ENCODE measurements at places on chromosomes 5 and 9. TPM values are rescaled to one million over a fixed set of nuclear protein-coding genes. Genes with fewer than 3 reads are reported as not detected.
A peak's percentile ranks its signal among the peaks of the same experiment; 100 is the strongest.

- no peak for DNase-seq
Measured at GRCh38 chr5:121919046-121919445, 42.7 kb upstream of the SRFBP1 start.

GRCh38 chr9:106994463-106994862 is 131.5 kb downstream of the ZNF462 start:
- DNase-seq: no peak

GRCh38 chr5:31453522-31453921 is 78.4 kb downstream of the DROSHA start:
- no peak for DNase-seq

DNA sequence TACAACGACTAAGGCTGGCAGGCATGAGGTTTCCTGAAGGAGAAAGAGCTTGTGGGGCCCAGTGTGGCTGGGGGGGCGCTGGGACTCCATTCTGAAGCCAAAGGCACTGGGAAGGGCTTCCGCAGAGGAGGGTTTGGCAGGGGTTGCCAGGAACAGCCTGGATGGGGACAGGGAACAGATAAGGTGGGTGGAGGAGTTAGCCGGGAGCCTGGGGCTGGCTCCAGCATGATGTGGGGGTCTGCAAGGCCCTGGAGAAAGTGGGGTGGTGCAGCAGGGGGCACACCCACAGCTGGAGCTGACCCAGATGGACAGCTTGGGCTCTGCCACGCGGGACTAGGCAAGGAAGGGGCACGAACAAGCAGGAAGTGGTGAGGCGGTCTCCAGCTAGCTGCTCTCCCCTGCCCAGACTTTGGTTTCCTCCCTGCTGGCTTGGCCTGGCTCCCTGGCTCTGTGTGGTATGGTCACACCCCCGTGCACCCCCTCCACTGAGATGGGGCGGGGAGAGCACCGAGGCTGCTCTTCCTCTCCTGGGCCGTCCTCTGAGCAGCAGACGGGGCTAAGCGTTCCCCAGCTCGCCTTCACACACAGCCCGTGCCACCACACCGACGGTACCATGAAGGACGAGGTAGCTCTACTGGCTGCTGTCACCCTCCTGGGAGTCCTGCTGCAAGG is at the start of gene LTC4S:
Gene LTC4S (plus strand): TSS at position 519 of the 672 bp plus-strand sequence. CDS start 95 bp downstream, at position 614.
- no peak for DNase-seq

- no peak for DNase-seq
Measured at GRCh38 chr5:157072508-157072907, 13.6 kb upstream of the HAVCR1 start.

GRCh38 chr5:79526928-79527327 is 13.0 kb upstream of the HOMER1 start:
- DNase-seq: no peak

DNA sequence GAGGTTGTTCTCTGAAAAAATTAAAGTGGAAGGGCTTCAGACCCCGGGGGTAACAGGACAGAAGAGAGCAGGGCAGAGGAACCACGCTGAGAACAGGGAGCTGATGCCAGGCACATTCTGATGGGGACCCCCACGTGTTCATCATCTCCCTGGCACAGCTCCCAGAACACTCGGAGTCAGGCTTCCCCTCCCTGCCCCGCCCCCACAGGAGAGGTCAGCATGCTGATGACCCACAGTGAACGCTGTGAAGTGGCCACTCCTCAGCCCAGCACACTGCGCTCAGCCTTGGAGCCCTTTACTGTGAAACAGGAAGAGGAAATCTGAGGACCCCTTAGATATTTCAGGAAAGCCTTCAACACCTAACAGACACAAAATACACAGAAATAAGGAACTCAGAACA is 16.4 kb downstream of the RETREG1 start:
- DNase-seq: no peak

GRCh38 chr9:115050002-115050490 is 67.9 kb downstream of the TNC start:
- DNase-seq: no peak

DNA sequence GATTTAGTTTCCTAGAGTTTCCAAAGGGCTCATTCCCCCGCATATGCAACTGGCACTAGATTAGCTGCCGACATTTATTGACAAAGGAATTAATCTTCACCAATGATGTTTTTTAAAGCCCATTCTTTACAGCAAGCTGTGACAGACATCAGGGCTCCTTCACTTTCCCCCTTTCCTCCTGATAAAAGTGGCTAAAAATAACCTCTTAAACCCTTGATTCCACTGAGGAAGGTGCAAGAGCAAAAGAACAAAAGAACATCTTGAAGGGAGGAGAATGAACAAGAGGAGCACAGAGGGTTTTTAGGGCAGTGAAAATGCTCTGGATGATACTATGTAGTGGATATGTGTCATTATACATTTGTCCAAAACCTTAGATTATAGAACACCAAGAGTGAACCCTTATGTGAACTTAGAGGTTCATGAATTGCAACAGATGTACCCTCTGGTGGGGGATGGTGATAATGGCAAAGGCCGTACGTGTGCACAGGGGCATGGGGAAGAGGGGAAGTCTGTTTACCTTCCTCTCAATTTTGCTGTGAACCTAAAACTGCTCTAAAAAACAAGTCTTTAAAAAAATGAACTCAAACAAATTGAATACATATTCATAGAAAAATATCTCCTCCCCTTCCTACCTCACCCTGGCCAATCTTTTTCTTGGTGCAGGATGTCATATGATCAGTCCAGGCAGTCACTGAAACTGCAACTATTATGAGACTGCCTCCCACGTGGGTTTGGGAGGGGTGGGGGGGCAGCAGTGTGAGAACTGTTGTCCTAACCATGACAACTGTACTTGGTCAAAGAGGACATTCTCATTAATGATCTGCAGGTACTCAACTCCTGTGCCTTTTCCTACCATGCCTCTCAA is 83.0 kb downstream of the MARCHF3 start:
- no peak for DNase-seq

GRCh38 chr5:37668524-37669047 is 171.3 kb downstream of the GDNF start:
- peak; percentile 77 for DNase-seq

DNA sequence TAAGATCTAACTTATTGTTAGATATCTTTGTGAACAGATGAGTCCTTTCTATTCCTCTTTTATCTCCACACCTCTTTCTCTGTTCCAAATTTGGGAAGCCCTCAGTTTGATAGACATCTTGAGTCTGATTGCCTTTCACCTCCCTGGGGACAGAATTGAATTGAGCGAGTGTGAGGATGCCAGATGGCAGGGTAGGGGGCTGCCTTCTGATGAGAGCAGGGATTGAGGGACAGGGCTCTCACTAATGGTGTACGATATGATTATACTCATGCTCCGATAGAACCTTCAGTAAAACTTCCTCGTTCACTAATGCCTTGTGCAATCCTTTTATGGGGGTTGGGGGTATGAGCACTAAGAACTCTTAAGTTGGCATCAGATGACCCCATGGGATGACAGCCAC is 172.1 kb upstream of the DAP start:
- no peak for DNase-seq

DNA sequence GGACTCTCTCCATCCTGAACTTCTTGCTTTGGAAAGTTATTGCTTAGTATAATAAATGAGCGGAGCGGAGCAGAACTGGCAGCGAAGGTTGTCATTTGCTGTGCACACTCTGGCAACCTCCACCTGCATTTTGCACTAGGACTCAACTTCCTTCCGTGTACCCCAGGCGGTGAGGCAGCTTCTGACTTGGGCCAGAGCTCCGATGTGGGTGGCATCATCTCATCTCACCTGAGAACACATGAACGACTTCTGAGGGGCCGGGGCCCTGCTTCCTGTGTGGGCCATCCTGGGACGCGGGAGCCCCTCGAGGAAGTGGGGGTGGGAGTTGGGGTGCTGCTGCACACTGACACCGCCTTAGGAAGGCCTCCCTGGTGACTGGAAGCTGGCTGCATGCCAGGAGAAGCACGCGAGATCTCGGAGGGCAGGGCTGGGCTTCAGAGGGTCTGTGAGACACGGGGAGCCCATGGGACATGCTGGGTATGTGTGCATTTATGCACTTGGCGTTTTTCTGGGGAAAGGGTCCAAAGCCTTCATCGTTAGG is 56.5 kb upstream of the COL5A1 start:
- DNase-seq: no peak

GRCh38 chr5:59732806-59733205 is 160.7 kb downstream of the PDE4D start:
- no peak for DNase-seq

GRCh38 chr5:34571677-34572041 is 84.5 kb upstream of the RAI14 start:
- no peak for DNase-seq

DNA sequence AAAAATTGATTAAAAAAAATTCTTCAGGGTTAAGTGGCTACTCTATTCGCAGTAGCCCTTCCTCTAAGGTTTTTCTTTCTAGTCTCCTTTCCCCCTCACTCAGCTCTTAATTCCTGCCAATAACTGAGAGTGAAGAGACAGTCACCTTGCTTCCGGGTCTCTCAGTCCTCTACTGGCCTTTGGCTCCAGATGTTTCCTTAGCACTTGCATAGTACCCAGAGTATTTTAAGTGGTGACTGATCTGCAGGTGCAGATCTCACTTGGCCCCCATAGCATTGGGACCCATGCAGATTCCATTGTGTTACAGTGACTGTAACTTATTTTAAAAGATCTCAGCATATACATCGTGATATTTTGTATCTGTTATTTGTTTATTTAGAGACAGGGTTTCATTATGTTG is 66.2 kb downstream of the GCNT1 start:
- DNase-seq: no peak

- DNase-seq: no peak
Measured at GRCh38 chr9:15010581-15010980, 100.4 kb upstream of the FREM1 start.

DNA sequence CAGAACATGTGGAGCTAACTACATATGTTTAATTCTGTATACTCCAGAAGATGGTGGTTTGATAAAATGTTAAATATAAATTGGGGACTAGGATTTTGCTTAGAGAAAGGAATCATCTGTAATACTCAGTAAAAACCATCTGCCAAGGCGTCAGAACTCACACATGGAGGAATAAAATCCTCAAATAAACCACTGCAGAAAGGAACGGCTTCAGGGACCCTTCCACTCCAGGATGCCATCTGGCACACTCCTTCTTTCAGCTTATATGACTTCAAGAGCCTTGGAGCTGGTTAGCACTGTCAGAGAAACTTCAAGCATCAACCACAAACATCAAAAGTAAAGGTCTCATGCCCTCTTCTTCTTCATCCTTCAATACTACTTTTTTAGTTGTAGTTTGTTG is 360.6 kb downstream of the PLK2 start:
- DNase-seq: no peak

Gene GAPVD1
- 45.7 TPM for total RNA-seq

Gene SPINK13
- total RNA-seq: not detected

Gene ARL14EPL
- total RNA-seq: not detected

Gene ZNF484
- 9.1 TPM for total RNA-seq

Gene SIT1
- total RNA-seq: not detected

Gene PRELID1
- 147 TPM for total RNA-seq

Gene MAMDC2
- total RNA-seq: 16.0 TPM
